Activated naive CD4-positive, alpha-beta T cell treated with anti-CD3 and anti-CD28 coated beads, Interleukin-2, amount 50 U/mL, for 16 hours (primary cell): ENCODE measurements at places on chromosomes 4 and X.

- no peak for DNase-seq
Measured at GRCh38 chrX:32280921-32281320, 930.4 kb downstream of the DMD start.

DNA sequence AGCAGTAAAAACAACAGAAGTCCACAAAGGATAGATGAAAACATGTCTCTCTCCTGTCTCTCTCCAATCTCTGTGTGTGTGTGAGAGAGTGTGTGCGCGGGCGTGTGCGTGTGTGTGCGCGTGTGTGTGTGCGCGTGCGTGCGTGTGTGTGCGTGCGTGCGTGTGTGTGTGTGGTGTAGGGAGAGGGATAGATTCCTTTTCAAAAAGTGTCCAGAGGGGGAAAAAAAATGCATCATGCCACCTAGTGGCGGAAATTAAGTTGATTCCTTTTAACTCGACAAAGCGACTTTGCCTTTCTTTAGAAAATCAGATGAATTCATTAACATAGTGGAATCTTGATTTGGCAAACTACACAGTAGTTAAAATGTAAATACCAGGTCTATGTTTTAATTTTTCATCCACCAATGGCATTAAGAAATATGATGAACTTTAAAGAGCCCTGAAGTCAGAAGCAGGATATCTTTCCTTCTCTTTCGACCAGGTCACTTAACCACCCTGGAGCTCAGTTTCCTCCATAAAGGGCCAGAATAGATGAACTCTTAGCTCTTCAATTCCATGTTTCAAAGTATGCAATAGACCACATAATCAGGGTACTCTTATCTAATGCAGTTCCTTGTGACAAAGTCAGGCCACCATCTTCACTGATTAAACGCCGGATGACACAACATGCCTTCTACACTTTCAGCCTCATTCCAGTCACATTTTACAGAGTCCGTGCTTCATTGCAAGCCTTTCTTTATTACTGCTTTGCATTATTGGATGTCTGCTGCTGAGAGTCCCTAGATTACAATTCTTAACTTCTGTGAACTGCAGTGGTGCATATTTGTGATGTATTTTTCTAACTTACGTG, 162.8 kb downstream of the FBXO8 start:
- no peak for DNase-seq

GRCh38 chr4:161178310-161178709, 985.5 kb downstream of the FSTL5 start:
- DNase-seq = no peak

DNA sequence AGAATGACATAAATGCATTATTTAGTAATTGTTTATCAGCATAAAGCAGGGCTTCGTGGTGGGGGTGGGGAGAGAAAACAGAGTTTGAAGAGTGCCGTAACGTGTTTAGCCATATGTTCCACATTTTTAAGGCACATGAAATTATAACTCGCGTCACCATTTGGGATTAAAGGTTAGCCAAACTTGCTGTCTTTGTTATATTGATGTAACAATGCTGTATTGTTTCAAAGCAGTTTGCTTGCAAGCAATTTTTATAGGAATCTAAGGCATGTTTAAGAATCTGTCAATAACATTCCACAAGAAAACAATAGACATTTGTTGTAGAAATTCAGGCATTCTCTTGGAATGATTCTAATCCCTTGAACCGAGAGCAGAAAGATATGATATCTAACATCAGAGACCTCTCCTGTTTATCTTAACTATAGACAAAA, 78.3 kb downstream of the CLDN22 start:
- no peak for DNase-seq

GRCh38 chr4:173934933-173935620, 348.4 kb downstream of the FBXO8 start:
- no peak for DNase-seq

- DNase-seq = no peak
Measured at GRCh38 chrX:127243654-127244053, 424.1 kb downstream of the PRR32 start.

DNA sequence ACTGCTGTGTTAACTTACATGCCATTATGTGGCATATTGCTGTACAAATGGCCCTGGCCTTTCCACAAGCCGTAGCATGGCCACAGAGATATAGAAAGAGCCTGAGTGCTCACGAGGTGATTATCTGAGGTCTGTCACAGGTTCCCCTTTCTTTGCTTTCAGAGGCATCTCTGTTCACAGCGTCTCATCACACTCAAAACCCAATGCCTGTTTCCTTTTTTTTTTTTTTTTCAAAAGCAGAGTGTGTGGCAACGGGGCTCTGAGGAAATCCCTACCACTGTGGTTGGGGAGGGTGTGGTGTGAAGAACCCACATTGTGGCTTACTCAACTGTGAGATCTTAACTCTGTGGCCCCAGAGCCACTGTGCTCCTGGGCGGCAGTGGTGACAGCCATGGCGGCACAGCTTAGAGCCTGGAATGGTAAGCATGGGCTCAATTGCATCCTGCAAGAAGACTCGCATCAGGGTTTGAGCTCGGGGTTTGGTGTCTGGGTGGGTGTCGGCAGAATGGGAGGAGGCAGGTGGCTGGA, 30.8 kb downstream of the RTL5 start:
- peak; percentile 25 for DNase-seq

- no peak for DNase-seq
Measured at GRCh38 chr4:87738483-87738882, 60.9 kb upstream of the IBSP start.

DNA sequence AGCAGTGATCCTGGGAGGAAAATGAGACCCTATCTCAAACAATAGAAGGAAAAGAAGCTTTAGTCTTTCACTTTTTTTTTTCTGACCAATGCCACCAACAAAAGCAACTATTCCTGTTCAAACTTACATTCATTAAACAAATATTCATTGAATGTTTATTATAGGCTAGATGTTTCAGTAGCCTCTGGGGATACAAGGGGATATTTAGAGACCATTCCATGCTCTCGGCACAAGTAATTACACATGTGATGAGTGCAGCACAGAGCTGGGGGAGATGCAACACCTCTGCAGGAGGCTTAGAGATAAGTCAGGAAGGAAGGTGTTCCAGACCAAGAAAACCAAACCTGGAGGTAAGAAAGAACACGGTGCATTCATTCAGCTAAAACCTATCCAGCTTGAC, 68.3 kb downstream of the PALLD start:
- DNase-seq = no peak

- DNase-seq = no peak
Measured at GRCh38 chr4:133668061-133668851, 519.2 kb downstream of the PCDH10 start.

- DNase-seq = no peak
Measured at GRCh38 chr4:85500110-85500867, 25.3 kb downstream of the ARHGAP24 start.

DNA sequence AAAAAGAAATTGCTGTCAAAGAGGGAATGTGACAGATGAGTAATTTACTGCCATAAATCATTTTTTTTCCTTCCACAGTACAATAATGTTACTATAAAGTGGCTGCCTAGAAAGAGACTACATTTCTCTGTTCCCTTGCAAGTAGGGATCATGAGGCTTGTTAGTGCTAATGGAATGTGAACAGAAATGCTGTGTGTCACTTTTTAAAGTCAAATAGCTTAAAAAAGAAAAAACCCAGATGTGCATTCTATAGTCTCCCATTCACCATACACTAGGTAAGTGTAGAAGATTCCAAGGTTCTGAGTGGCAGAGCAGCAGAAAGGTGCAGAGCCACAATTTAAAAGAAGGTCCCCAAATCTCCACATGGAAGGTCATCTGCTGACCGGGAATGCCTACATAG, 328.4 kb downstream of the CAMK2D start:
- DNase-seq = no peak

- DNase-seq = no peak
Measured at GRCh38 chrX:132750331-132751062, 207.9 kb downstream of the HS6ST2 start.

- DNase-seq = no peak
Measured at GRCh38 chrX:11967986-11968869, 170.0 kb upstream of the FRMPD4 start.

- DNase-seq = no peak
Measured at GRCh38 chr4:95224402-95224801, 324.4 kb downstream of the UNC5C start.

DNA sequence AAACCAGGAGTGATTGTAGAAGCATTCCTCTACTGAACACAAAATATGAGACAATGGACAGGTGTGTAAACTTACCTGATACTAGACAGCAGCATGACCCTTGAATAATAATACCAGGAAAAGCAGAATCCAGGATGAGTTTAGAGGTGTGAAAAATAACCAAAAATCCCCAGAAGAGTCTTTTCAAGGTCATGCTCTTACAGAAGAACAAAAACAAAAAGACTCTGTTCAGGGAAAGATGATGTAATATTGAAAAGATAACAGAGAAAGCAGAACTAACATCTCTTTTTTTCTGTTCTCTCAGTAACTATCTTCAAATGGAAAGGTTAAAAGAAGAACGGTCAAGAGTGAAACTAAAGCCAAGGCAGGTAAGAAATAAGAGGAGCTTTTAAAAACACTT, 14.0 kb upstream of the ARHGAP10 start:
- no peak for DNase-seq

- DNase-seq = no peak
Measured at GRCh38 chr4:121272526-121272925, 108.3 kb downstream of the QRFPR start.

- no peak for DNase-seq
Measured at GRCh38 chr4:5865896-5866599, 26.8 kb downstream of the CRMP1 start.

DNA sequence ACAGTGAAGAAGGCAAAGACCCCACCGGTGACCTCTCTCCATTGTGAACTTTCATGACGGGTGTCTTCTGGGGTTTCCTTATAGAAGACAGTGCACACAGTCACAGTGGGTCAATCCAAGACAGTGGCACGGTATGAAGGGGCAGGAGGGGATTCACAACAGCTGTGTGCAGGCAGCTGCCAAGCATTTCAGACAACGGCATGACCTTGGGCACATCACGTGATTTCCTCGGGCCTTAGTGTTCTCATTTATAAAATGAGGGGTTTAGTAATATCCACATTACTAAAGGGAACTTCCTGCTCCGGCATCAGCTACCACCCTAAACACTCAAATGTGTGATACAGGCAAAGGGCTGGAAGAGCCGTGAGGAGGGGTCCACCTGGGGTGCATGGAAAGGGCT, 42.9 kb downstream of the RBM47 start:
- no peak for DNase-seq

GRCh38 chr4:528835-529234, 29.8 kb downstream of the PIGG start:
- no peak for DNase-seq

- peak; percentile 23 for DNase-seq
Measured at GRCh38 chrX:154748712-154749339, 2.1 kb downstream of the GAB3 start.

DNA sequence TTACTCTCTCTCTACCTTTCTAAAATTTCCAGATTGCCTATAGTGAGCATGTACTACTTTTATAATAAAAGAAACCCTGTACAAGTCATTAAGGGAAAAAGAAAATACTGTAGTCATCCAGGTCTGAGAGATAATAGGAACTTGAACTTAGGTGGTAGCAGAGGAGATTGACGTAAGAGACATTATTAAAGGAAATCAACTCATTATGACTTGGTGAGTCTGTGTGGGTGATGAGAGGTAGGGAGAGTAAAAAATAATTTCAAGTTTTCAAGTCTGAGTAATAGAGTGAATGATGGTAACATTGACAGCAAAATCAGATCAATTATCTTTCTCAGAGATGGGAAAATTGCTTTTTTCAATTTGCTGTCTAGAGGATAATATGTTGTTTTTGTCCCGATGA, 44.0 kb upstream of the ZCCHC12 start:
- DNase-seq = no peak

DNA sequence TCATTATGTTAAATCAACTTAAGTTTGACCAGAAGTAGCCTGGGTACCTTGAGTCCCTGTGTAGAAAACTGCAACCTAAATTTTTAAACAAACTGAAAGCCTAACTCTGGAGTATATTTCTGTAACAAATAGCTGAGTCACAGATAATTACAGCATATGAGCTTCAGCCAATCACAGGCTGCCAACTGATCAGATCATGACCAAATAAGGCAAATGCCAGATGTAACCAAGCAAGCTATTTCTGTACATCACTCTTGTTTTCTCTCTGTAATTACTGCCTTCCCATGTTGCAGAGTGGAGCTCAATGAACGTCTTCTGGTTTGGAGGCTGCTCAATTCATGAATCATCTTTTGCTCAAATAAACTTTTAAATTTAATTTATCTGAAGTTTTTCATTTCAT, 980.9 kb upstream of the DIAPH2 start:
- DNase-seq = no peak

DNA sequence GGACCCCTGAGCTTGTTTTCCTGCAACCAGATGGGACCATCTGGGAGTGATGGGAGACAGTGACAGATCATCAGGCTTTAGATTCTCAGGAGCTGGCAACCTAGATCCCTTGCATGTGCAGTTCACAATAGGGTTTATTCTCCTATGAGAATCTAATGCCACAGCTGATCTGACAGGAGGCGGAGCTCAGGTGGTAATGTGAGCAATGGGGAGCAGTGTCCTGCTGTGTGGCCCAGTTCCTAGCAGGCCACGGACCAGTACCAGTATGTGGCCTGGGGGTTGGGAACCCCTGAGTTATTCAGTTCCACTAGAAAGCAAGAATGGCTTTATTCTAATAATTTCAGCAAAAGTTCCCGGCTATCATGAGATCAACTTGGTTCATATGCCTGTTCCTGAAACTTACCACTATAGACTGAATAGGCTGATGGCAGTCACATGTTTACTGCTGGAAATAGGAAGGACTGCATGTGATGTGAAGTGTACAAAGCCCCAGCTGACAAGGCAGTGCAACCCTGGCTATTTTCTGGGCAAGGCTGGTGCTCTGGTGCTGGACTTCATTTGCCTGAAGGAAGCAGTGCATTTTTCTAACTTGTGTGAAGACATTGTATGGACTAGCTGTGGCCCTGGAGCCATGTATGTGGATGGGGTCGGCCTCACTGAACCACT, 107.2 kb downstream of the SPRY1 start:
- DNase-seq = no peak

- no peak for DNase-seq
Measured at GRCh38 chr4:102684610-102685052, 76.1 kb downstream of the MANBA start.

DNA sequence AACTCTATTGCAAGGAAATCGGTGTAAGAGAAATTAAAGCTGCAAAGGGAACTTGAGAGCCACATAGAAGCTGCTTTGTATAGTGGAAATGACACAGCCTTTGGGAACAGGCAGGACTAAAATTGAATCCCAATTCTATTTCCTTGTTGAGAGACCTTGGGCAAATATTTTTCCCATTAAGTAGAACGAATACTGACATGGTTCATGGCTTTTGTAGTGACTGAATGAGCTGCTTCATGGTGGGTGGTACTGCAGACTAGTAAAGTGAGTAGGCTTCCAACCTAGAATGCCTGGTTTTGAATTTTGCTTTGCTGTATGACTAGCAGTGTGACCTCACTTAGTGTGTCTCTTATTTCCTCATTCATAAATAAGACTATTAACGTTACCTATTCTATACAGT, 182.2 kb upstream of the KCNIP4 start:
- DNase-seq = no peak
